ENCODE measurements at places on chromosomes 1 and 21.

GRCh38 chr1:48898894-48899293 is 122.2 kb upstream of the BEND5 start:
- DNase-seq, result no peak

GRCh38 chr1:67517046-67517445 is 86.8 kb upstream of the SERBP1 start:
- no peak for DNase-seq

- DNase-seq, result no peak
Measured at GRCh38 chr1:4062992-4063391, 162.9 kb upstream of the C1orf174 start.

DNA sequence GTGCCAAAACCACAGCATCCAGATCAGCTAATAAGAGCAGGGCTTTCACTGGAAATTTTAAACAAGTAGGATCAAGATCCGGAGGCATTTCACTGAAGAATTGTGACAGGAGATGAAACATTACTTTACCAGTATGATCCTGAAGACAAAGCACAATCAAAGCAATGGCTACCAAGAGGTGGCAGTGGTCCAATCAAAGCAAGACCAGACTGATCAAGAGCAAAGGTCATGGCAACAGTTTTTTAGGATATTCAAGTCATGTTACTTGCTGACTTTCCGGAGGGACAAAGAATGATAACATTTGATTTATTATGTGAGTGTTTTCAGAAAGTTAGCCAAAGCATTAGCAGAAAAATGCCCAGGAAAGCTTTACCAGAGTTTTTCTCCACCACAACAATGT is 8.2 kb downstream of the ZSWIM5 start:
- no peak for DNase-seq

DNA sequence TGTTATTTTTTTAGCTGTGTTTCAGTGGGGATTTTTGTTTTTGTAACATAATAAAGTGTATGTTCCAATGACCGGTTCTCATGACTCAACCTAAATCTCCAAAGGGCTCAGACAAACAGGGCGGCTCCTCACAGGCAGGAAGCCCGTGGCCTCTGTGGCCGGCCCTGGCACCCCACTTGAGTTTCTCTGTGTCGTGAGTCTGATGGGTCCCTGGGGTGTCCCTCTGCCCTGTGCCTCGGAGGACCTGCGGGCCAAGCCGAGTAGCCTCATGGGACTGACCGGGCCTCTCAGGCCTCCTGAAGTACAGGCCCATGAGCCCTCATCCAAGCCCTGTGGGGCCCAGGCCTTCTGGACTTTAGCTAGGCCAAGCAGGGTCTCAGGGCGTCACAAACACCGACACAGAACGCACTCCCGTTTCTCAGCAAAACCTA is 16.1 kb upstream of the CCDC27 start:
- DNase-seq, result no peak

- DNase-seq, result no peak
Measured at GRCh38 chr21:45974073-45975019, 7.2 kb upstream of the COL6A1 start.

- no peak for DNase-seq
Measured at GRCh38 chr21:42632336-42632751, 21.1 kb upstream of the PDE9A start.

GRCh38 chr21:36513430-36513829 is 33.5 kb upstream of the CLDN14 start:
- DNase-seq, result no peak

DNA sequence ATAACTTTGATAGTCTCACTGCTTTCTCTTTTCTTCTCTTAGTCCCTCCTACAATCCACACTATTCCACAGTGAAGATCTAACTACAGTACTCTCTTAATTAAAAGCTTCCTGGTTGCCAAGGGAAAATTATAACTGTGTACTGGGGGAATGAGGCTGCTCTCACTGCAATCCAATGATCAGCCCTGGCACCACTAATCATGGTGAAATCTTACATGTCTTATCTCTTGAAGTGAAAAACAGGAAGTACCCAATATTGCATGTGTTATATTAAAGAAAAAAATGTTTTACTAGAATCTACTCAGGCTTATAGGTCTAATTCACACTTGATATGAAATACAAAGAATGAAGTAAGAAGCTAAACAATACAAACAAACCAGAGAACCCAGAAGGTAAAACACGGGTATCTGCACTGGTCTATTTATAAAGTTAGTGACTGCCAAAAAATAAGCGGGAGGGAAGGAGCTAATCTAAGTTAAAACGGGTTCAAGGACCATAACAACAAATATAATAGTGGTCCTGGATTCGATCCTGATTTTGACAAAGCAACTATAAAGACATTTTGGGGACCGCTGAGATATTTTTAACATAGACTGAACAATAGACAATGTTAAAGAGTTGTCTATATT is 57.5 kb downstream of the RGS2 start:
- peak; percentile 22 for DNase-seq

DNA sequence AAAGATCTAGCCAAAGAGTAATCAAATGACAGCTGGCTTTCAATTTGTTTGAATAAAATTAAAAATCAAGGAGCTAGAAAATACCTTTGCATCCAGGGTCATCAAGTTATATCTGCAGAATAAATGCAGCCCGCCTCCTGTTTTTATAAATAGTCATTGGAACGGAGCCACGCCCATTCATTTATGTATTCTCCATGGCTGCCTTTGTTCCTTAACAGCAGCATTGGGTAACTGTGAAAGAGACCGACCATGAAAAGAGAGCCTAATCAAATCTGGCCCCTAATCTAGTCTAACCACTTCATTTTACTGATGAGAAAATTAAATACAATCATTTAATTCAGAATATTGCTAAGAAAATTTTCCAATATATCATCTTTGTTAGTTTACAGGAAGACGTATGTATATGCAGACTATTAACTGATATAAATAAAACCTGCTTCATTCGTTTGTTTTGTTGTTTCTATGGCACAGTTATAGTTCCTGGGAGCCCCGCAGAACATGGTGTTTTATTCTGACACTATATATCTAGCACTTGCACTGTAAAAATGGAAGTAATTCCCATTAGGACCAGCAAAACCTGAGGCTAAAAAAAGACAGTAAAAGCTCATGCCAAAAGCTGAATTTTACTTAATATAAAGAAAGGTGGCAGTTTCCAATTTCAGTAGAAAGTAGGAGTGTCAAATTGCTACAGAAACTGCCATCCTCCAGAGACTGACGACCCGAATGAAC is 111.8 kb upstream of the PALMD start:
- DNase-seq, result no peak

- DNase-seq, result no peak
Measured at GRCh38 chr1:60103186-60103585, 29.6 kb upstream of the C1orf87 start.

GRCh38 chr1:205676597-205676996 is 3.7 kb downstream of the SLC45A3 start:
- DNase-seq, result no peak

GRCh38 chr1:55585402-55585792 is 370.2 kb upstream of the USP24 start:
- DNase-seq, result no peak

DNA sequence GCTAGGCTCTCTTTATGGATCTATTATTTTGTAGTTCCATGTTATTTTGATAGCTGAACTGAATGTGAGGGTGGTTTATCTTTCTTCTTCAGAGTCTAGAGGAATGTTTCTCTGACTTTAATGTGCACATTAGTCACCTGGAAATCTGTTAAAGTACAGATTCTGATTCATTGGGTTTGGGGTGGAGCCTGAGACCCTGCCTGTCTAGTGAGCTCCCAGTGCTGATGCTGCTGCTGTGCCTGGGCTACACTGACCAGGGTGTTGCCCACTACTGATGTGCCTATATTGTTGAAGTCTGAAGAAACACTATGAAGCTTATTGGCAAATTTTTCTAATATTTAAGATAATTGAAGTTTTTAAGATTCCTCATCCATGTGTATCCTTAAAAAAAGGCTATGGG is 35.9 kb downstream of the CD46 start:
- no peak for DNase-seq

DNA sequence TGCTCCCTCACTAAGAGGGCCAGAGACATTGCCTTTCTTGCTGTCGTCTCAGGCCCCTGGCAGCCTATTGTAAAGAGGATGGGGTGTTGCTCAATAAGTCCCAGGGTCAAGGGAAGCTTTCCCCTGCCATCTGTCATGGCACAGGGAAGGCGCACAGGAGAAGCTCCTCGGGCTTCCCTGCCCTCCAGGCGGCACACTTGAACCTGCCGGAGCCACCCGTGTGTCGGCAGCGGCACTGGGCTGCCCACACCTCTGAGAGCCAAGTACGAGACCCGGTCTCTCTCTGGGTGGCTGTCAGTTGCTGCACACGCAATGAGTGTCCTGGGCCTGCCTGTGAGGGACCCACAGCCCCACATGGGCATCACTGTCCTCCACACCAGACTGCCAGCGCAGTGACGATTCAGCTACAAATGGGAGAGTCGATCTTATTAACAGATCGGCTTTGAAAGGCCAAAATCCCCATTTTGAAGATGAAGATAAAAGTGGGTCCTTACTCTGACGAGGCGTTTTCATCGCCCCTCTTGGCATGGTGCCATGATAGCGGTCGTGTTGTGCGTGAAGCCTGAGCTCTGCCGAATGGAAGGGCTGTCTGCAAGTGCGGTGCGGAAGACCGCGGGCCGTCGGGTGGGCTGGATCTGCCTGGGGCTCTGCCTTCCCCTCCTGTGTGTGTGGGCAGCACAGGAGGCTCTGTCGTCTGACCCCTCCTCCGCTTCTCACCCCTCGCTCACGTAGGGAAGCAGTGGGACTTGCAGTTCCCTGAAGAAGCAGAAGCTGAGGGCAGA is 29.2 kb upstream of the PDXK start:
- DNase-seq, result no peak

DNA sequence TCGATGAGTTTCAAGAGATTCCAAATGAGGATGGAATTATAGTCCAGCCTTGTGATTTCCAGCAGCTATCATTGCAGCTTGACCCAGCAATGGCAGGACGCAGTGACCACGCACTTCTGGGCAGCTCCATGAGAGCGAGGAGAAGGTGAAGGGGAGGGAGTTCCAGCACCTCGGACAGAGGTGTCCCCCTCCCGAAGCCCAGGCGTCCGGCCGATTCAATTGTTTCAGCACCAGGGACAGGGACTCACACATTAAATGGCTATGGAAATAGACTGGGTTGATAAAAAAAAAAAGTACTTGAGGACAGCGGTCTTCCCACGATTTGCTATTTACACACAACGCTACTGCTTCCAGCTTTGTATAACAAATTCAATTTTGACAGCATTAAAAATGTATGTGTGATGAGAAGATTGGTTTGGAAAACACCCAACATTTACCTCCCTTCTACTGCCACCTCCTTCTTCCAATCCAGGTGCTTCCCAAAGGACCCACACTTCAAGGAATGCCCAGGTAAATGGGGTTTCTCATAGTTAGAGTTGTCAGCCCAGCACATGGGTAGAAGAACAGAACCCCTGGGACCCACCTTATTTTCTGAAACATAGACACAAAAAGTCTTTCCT is 71.8 kb downstream of the DISP3 start:
- peak; percentile 76 for DNase-seq

GRCh38 chr1:39835110-39835509 is 46.4 kb upstream of the BMP8B start:
- DNase-seq, result no peak

DNA sequence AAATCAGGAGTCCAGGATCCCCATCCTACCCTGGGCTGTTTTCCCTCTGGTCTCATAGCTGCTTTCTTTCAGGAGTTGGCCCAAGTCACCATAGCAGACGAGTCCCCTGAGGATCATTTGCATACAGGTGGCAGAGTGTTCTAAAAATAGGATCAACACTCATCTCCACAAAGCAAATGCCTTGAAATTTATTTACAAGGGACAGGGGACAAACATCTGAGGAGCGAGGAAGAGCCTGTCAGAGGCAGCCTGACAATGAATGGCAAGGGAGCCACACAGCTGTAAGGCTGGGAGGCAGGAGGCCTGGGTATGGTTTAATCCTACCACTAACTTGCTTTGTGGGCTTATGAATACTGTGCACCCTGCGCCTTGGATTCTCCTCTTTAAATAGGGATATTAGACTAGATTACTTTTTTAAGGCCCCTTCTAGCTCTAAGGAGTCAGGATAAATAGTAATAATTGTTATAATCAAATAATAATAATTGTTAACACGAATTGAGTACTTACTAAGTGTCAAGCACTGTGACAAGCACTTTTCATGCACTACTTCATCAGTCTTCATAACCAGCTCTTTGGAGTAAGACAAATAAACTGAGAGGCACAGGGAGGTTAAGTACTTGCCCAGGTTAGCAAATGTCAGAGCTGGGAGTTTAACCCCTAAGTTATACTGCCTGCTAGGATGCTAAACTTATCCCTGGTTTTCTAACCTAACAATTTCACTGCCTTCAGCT is 34.5 kb downstream of the RAB3B start:
- DNase-seq, result no peak

GRCh38 chr1:92662048-92662447 is 122.9 kb downstream of the EVI5 start:
- DNase-seq, result no peak

DNA sequence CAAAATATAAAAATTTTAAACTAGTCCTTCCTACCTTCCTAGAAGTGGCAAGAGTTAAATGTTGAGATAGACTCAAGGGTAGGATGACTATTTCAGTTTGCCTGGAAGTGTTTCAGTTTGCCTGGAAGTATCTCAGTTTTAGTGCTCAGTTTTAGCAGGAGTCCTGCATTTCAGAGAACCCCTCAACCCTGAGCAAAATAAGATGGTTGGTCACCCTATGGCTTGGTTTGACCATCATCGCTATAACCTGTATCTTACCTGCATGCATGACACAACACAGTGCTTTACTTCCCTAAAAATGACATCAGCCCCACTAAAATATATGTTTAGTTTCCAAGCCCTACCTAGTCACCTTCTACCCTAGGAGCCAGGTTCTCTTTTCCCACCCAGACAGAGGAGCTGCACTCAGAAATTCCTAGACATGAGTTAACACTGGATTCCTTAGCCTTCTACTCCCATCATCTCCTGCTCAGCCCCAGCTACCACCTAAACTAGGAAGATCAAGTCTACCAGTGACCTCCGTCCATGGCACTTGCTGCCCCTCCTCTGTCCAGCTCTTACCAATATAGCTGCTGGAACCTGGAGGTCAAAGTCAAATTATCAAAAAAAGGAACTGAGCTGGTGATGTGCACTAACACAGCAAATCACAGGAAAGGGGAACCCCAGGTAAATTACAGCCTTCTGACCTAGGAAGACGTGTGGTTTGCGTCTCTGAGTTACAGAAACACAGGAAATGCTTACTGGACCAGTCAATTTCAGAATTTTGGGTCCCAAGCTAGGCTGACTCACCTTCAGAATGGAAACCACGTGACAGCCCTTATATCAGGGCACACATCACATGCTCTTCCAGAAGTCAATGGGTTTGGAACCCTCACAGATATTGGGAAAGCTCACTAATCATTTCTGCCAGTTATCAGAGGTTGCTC is 2.2 kb upstream of the G0S2 start:
- DNase-seq, result peak; percentile 3
